ENCODE measurements at places on chromosomes 5 and 9. TPM values are rescaled to one million over a fixed set of nuclear protein-coding genes. Genes with fewer than 3 reads are reported as not detected.

DNA sequence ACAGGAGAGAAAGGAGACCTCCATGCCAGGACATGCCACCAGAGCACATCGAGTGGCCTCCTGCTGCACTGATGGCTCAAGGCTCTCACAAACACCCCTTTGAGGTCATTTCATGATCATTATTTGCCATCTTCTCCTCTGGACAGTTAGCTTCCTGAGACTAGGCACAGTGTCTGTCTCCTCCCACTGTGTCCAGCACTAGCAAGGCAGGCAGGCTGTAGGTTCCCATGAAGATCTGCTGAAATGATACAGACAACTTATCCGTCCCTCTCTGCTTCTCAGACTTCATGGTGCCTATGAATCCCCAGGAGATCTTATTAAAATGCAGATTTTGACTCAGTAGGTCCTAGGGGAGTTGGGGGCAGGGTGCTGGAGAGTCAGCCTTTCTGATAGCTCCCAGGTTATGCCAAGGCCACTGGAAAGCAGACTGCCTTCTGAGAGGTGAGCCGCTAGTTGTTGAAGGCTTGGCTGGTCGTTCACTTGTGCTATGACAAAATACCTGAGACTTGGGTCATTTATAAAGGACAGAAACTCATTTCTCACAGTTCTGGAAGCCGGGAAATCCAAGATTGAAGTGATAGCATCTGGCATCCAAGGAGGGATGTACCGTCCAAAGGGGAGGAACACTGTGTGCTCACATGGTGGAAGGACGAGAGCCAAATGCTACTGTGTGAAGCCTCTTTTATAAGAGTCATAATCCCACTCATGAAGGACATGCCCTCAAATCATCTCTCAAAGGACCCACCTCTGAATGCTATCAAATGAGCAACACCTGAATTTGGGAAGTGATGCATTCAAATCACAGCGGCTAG lies 183.4 kb downstream of the SPOCK1 start:
- no peak for DNase-seq
- no peaks in the 10 kb centered on the region for H3K36me3 ChIP-seq
- H3K4me3 ChIP-seq = no peak overlapping the region
- H3K27ac ChIP-seq = no peak overlapping the region

- DNase-seq = no peak
- H3K27me3 ChIP-seq = peaks cover 16% of the 10 kb centered on the region
- no peak overlapping the region for H3K27ac ChIP-seq
- H3K36me3 ChIP-seq = no peaks in the 10 kb centered on the region
- H3K4me3 ChIP-seq = no peak overlapping the region
Observed at GRCh38 chr9:126410229-126410628, 83.6 kb downstream of the MVB12B start.

The GRAMD2B gene
- total RNA-seq = 8.8 TPM

The TEK gene
- total RNA-seq = not detected

- peaks cover 68% of the 10 kb centered on the region for H3K27me3 ChIP-seq
- no peak overlapping the region for H3K27ac ChIP-seq
- no peak overlapping the region for H3K4me3 ChIP-seq
Observed at GRCh38 chr9:104984121-104984520, 56.2 kb upstream of the ABCA1 start.

DNA sequence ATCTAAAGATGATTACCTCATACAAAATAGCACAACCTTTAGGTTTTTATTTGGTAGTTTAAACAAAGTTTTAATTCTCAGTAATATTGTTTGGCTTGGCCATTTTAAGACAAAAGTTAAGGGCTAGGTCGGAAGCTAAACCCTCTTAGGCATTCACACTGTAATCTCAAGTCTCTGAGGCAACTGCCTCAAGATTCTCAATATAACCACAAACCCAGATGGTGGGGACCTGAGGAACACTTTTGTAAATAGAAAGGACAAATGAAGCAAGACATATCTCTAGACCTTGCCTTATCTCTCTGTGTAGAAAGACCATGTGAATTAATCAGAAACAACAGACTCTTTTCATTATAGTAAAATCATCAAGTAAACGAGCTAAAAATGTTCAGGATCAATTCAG lies 500.2 kb upstream of the CDH6 start:
- H3K4me1 ChIP-seq = no peaks in the 10 kb centered on the region
- no peak for DNase-seq
- no peak overlapping the region for H3K27ac ChIP-seq
- no peaks in the 10 kb centered on the region for H3K27me3 ChIP-seq

The GPR150 gene
- total RNA-seq = 0.11 TPM

GRCh38 chr9:128905964-128906363 lies 14.8 kb upstream of the PHYHD1 start:
- no peaks in the 10 kb centered on the region for H3K27me3 ChIP-seq
- peaks cover 30% of the 10 kb centered on the region for H3K4me1 ChIP-seq
- no peak overlapping the region for H3K27ac ChIP-seq
- H3K4me3 ChIP-seq = no peak overlapping the region
- DNase-seq = no peak

The CLK4 gene
- 21.9 TPM for total RNA-seq

The PIGO gene
- 33.0 TPM for total RNA-seq

The PCDHA3 gene
- total RNA-seq = not detected

DNA sequence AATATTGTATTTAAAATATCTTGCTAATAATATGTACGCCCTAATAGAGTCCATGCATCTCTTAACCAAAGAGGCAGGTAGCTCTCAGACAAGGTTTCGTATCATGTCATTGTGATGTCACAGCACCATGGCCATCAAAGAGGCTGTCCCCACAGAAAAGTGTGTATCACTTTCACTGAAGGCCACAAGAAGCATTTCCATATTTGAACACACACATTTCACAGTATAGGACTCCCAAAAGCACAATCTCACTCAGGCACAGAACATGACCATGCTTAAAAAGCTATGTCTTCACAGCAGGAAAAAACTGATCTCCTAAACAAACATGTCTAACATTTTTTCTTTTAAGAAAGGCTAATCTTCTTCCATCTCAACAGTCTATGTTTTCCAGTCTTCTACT lies 133.8 kb downstream of the DENND1A start:
- peaks cover 4% of the 10 kb centered on the region for H3K27me3 ChIP-seq
- DNase-seq = no peak
- no peak overlapping the region for H3K27ac ChIP-seq
- H3K4me3 ChIP-seq = no peak overlapping the region
- H3K4me1 ChIP-seq = peaks cover 9% of the 10 kb centered on the region
- H3K36me3 ChIP-seq = no peaks in the 10 kb centered on the region

DNA sequence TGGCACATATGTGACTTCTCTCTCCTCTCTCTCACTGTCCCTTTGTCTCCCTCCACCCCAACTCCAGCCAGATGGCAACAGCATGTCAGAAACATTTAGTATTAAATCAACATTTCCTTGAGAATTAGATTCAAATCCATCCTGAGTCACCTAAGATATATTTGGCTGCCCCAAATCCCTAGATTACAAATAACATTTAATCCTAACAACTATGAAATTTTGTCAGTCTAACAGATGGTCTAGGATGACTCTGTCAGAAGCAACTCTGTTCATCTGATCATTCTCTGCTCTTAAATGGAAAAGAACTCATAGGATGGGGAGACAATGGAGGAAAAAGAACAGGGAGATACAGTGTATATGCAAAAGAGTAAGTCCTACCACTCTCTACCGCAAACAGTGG lies 201.2 kb downstream of the TSSK1B start:
- peaks cover 55% of the 10 kb centered on the region for H3K27me3 ChIP-seq
- no peak overlapping the region for H3K4me3 ChIP-seq
- peaks cover 2% of the 10 kb centered on the region for H3K4me1 ChIP-seq
- no peak overlapping the region for H3K27ac ChIP-seq
- DNase-seq = no peak
- H3K36me3 ChIP-seq = no peaks in the 10 kb centered on the region

DNA sequence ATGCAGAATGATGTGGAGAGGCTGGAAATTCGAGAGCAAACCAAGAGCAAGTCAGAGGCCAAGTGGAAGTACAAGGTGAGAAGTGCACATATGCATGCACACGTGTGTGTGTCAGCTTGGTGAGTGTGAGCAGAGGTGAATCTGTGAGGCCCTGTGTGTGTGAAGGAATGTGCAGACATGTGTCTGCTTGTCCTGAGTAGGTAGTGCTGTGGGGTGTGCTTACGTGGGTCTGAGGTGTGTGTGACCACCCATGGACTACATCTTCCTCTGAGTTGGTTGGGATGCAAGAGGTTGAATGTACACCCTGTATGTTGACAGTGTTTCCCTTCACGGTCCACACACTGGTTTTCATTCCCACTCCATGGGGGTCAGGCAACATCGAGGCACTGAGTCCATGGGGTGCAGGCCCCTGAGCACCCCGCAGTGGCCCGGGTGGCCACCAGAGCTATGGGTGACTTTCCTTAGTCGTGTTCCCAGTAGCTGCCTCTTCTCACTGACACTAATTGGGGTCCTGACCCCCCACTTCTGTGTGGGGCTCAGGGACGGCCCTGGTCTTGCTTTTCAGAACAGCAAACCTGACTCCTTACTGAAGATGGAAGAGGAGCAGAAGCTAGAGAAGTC lies 86.7 kb downstream of the PHF2 start:
- peaks cover 6% of the 10 kb centered on the region for H3K36me3 ChIP-seq
- no peaks in the 10 kb centered on the region for H3K27me3 ChIP-seq
- H3K4me3 ChIP-seq = no peak overlapping the region
- no peak overlapping the region for H3K27ac ChIP-seq
- DNase-seq = no peak

GRCh38 chr5:68533051-68533450 lies 317.5 kb downstream of the PIK3R1 start:
- no peak overlapping the region for H3K27ac ChIP-seq
- H3K27me3 ChIP-seq = peaks cover 13% of the 10 kb centered on the region
- H3K36me3 ChIP-seq = no peaks in the 10 kb centered on the region
- H3K4me1 ChIP-seq = no peaks in the 10 kb centered on the region

DNA sequence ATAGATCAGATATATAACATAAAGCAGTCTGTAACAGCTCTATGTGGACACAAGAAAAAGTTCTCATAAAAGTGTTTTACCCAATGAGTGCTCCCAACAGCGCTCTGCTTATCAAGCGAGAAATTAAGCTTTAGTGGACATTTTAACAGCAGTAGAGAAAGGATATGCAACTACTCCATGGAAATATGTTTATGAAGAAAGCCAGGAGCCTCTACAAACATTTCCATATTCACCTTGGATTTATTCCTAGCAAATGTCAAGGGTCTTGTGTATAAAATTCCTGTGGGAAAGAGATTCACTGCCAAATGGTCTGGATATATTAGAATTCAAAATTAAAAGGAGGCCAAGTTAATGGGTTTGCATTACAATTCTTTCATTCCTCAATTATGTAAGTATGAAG lies 66.5 kb downstream of the DTWD2 start:
- DNase-seq = no peak
- no peak overlapping the region for H3K27ac ChIP-seq
- no peaks in the 10 kb centered on the region for H3K27me3 ChIP-seq
- H3K4me1 ChIP-seq = no peaks in the 10 kb centered on the region
- no peak overlapping the region for H3K4me3 ChIP-seq

GRCh38 chr5:146560205-146560812 lies 44.3 kb upstream of the GPR151 start:
- peaks cover 9% of the 10 kb centered on the region for H3K27me3 ChIP-seq
- H3K4me3 ChIP-seq = no peak overlapping the region
- H3K27ac ChIP-seq = no peak overlapping the region
- H3K36me3 ChIP-seq = no peaks in the 10 kb centered on the region
- no peak for DNase-seq

GRCh38 chr9:18985464-18985951 lies 47.5 kb downstream of the SAXO1 start:
- DNase-seq = no peak
- H3K36me3 ChIP-seq = no peaks in the 10 kb centered on the region
- H3K27ac ChIP-seq = no peak overlapping the region
- peaks cover 3% of the 10 kb centered on the region for H3K27me3 ChIP-seq

The ARHGEF39 gene
- total RNA-seq = 12.3 TPM

GRCh38 chr5:45687701-45688100 lies 8.5 kb downstream of the HCN1 start:
- no peak overlapping the region for H3K4me3 ChIP-seq
- no peaks in the 10 kb centered on the region for H3K4me1 ChIP-seq
- H3K36me3 ChIP-seq = no peaks in the 10 kb centered on the region
- H3K27me3 ChIP-seq = no peaks in the 10 kb centered on the region
- no peak for DNase-seq
- H3K27ac ChIP-seq = no peak overlapping the region

- no peak overlapping the region for H3K4me3 ChIP-seq
- peaks cover 6% of the 10 kb centered on the region for H3K4me1 ChIP-seq
- H3K27ac ChIP-seq = no peak overlapping the region
- H3K36me3 ChIP-seq = no peaks in the 10 kb centered on the region
- H3K27me3 ChIP-seq = peaks cover 17% of the 10 kb centered on the region
- DNase-seq = no peak
Observed at GRCh38 chr5:156678484-156678883, 171.6 kb upstream of the PPP1R2B start.

All from activated T-helper 2 cell treated with anti-CD3 and anti-CD28 coated beads, Interferon-gamma antibody, Interleukin-2, Interleukin-4, amounts not matched to agents 10 μg/mL and 5 μg/mL and 100 μg/mL, durations not matched to agents 14 hours and 24 hours and 36 hours (primary cell).